NCI-H1417 treated with DMSO at 0.1 percent for 48 hours (cell line): ENCODE measurements at places on chromosomes 16 and 17.

DNA sequence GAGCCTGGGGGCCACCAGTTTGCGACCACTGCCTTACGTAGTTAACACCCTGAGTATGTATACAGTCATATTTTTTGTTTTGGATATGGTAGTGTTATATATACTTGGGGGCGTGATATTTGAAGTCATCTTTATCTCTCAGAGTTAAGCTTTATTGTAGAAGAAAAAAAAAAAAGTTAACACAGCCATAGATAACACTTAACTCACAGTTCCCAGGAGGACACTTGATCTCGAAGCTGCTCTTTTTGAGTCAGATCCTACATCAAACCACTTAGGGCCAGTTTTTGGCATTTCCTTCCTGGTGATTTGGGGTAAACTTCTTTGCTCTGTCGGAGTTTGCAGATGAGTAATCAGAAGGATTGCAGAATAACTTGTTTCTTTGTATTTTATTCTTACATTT is 5.8 kb downstream of the ITPRIPL2 start:
- DNase-seq: no peak

DNA sequence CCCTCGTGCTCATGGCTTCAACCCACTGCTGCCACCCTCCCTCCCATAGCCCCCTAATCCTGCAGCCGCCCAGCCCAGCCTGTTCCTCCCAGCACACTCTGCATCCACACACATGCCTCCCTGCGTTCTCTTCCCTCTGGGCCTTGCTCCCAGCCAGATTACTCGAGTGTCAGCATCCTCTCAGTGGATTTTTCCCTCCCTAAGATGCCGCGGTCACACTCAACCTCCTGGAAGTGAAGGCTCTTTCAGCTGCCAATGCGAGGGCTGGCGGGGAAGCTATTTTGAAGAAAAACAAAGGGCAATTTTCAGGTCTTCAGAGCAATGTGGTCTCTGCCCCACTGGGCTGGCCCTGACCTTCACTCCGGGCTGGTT is 23.2 kb upstream of the CACNG5 start:
- DNase-seq: no peak

- no peak for DNase-seq
Observed at GRCh38 chr16:1070084-1070863, 2.3 kb upstream of the SSTR5 start.

- no peak for DNase-seq
Observed at GRCh38 chr17:28154214-28154613, 111.7 kb downstream of the NLK start.

DNA sequence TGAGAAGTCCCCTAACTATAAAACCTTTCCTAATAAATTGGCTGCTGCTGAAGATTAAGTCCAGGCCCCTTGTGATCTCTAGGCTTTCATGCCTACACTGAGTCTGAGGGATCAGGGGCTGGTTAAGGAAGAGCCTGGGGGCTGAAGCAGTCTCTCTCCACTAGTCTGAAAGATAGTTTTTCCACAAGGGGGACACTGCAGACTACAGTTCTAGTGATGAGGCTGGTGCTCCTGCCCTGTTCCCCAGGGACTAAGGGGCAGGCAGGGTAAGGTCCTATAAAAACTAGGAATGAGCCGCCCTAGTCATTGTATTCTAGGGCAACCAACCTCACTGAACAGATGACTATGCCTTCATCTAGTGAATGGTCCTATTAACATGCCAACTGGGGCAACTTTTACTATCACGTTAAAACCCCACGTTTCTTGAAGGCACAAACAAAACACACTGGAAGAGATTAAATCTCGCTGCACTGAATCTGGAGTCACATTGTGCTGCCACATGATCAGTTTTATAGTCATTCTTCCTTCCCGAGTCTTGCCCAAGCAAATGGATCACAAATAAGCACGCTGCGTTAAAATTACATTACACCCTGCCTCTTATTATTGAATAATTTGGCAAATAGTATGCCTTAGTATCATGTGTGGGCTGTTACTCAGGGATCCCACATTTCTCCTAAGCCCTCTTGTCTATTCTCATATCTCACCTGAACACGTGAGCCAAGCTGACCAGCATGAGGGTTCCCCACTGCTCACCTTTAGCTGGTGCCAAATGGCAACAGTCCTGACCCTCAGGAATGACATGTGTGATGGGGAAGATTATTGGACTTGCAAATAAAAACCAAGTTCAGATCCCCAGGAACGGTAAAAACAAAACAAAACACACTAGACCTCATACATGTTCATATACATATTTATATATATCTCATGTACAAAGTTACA is 95.4 kb upstream of the TOB1 start:
- no peak for DNase-seq

DNA sequence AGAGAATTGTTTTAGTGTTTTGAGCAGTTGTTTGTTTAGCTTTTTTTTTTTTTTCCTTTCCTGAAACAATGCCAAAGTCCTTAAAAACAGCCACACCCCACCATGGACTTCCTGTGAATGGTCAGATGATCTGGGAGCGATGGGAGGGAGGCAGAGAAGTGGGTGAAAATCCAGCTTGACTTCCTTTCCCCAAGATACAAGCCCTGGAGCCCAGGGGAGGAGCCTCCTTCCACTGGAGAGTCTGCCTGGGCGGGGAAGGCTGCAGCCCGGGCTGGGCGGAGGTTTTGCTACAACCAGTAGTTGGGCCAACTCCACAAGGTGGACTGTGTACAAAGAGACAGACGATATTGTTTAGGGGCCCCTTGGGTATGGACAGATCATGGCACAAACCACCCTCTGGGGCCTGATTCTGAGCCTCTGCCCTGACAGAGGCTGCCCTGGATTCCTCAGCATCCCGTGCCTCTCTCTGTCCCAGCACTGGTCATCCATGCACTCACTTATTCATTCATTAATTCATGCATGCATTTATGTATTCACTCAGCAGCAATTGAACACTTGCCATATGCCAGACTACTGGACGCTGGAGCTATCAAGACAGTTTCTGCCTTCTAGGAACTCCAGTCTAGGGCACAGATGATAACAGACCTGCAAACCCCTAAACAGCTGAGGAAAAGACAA is 29.8 kb downstream of the WSB1 start:
- no peak for DNase-seq

- DNase-seq: no peak
Observed at GRCh38 chr17:62717589-62717855, 90.1 kb downstream of the MRC2 start.

DNA sequence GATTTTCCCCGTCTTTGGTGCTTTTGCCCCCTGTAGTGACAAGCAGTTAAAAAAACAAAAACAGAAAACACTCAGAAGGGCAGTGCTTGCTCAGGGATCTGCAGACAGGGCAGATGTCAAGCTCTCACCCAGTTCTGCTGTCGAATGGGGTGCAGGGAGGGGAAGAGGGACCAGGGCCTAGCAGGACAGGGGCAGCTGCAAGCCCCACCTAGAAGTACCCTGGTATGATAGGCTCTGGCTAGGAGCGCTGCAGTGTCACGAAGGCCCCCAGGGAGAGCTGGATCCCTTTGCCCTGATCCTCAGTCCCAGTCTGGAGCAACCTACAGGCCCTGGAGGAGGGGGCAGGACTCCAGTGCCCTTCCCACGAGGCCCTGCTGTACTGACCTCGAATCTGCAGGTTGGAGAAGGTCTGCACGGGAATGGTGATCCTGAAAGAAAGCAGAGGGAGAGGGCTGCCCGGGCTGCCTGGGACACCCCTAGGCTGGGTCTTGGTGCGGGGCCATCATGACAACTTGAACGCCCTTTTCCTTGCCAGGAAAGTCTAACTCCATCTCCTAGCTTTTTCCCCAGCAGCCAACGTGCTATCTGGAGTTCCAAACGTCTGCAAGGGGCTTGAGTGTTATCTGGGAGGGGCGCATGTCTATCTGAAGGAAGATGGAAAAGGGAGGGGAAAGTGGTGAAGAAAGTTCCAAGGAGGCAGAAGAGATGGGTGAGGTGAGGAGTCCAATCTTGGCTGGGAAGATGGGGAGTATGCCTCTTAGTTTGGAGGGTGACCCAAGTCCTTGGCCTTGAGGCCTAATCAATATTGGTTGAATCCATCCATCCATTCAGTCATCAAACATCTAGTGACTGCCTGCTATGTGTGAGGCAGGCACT is 4.8 kb downstream of the GFAP start:
- DNase-seq: no peak

- DNase-seq: no peak
Observed at GRCh38 chr17:48514477-48514876, 16.3 kb downstream of the HOXB1 start.

DNA sequence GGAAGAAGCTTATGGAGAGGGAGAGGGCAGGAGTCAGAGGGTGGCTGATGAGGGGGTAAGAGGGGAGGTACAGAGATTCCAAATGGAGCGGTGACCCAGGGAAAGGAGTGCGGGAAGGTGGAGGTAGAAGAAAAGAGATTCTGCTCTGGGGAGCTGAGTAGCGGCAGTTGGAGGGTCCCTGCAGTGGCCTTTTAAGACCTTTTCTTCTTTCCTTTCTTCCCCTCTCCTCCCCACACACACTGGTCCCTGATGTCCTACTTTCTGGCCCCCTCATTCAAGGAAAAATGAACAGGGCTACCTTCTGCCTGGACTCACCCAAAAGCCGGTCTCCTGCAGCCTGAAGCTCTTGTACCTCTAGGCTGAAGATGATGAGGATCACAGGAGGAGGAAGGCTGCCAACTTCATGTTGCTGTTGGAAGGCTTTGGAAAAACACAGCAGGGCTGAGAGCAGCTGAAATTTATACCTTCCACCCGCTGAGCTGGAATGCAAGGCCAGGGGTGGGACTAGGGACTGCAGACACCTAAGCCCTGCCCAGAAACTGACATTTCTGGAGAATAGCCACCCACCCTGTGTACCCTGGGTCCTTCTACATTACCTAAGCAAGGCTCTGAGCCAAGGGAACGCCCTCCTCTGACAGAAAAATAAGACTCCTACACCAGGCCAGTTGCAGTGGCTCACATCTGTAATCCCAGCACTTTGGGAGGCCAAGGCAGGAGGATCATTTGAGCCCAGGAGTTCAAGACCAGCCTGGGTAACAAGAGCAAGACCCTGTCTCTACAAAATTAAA is 9.4 kb upstream of the HEATR6 start:
- DNase-seq: no peak

DNA sequence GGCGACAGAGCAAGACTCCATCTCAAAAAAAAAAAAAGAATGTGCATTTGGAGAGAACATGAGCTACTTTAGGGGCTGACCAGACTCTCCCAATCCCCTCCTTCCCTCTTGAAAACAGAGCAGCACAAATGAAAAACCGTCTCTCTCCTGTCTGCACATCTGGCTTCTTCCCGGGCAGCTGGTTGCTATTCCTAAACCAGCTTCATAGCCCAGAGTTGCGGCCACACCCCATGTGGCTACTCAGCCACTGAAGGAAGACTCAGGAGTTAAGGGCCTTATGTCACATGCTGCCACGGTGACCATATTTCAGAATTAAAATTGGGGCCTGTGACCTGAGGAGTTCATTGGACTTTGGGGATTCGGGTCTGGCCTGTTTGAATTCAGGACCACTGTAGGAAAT is 48.3 kb downstream of the KATNIP start:
- DNase-seq: no peak

- DNase-seq: peak; percentile 46
Observed at GRCh38 chr16:3983081-3983520, 102.6 kb upstream of the CREBBP start.

DNA sequence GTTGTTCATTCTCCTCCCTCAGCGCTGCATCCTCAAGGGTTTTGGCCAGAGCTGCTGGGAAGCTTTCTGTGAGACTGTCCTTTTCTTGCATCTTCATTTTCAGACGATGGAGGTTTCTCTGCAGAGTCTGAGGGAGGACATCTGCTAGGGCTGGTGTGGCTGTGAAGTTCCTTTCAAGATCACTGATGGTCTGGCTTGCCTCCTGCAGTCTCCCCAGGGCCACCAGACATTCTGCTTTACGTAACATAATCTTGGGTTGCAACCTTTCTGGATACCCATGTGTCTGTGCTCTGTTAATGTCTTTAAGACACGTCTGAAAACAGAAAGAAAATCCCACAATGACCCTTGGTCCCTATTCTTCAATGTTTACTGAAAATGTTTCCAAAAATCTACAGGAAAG is 29.0 kb downstream of the SMYD4 start:
- no peak for DNase-seq

DNA sequence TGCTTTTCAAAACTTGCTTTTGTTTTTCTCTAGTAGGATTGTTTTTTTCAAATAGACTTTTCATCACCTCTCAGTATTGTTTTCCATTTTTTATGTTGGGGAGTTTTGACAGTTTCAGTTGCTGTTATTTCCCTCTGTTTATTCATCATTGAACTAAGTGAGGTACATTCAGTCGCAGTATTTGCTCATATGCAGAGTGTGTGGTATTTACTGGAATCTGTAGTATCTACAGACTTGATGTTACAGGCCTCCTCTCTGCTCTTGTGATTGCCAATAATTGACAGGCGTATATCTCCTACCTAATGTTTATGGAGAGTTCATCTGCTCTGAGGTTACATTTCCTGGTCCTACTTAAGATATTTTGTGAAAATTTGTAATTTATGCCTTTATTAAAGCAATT is 49.6 kb downstream of the COX10 start:
- no peak for DNase-seq

DNA sequence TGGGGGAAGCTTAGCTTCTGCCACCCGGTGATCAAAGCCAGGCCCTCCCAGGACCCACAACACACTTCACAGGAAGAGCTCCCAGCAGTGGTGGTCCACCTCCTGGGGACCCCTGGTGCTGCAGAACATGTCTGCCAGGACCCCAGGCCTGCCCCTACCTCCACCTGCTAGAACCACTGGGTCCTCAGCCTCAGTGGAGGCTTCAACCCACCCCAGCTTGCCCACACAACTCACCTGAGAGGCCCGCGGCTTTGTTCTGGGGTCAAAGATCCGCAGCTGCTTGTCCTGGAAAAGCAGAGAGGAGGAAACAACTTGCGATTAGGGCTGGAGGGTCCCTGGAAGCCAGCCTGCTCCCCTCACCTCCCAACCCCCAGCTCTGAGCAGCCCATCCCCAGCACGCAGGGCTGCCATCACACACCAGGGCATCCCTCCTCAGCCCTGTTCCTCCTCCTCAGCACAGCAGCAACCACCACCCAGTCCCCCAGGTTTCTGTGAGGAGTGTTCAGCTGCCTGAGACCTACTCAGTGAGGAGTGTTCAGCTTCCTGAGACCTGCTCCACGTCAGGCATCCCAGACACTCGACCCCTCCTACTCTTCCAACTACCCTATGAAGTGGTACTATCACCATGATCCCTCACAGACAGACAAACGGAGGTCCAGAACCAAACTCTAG is 21.2 kb downstream of the CORO7 start:
- no peak for DNase-seq

- no peak for DNase-seq
Observed at GRCh38 chr16:69373019-69373418, 12.8 kb downstream of the TERF2 start.

GRCh38 chr16:6482696-6483468 is 849.8 kb upstream of the RBFOX1 start:
- DNase-seq: no peak
